Thymus (tissue), 14 donors: ENCODE measurements at places on chromosomes 6 and 20.
A peak's percentile ranks its signal among the peaks of the same experiment; 100 is the strongest.

GRCh38 chr6:33858804-33859505, 55.2 kb upstream of the MLN start:
- no peak for DNase-seq

DNA sequence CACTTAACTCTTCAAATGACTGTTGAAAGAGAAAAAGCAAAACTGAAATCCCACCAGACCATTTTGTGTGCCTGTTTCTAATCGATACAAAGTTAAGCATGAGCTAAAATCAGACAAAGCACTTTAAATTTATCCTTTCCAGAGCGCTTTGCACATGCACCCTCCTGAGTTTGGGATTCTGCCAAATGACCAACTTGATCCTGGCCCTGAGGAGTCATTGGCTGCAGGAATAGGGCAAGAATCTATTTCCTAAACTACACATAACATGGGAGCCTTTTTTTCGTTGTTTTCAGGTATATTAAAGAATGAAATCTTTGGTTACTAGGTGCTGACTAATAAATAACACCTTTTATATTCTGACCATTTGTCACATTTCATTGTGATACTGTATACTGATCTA, 23.8 kb upstream of the MTHFD1L start:
- no peak for DNase-seq

- DNase-seq = no peak
Observed at GRCh38 chr6:145729887-145730286, 5.4 kb downstream of the EPM2A start.

GRCh38 chr6:4632421-4632820, 143.8 kb upstream of the CDYL start:
- DNase-seq = no peak

- DNase-seq = no peak
Observed at GRCh38 chr6:34953061-34954025, 64.3 kb downstream of the ANKS1A start.

GRCh38 chr20:36152261-36152660, 2.3 kb upstream of the EPB41L1 start:
- no peak for DNase-seq

DNA sequence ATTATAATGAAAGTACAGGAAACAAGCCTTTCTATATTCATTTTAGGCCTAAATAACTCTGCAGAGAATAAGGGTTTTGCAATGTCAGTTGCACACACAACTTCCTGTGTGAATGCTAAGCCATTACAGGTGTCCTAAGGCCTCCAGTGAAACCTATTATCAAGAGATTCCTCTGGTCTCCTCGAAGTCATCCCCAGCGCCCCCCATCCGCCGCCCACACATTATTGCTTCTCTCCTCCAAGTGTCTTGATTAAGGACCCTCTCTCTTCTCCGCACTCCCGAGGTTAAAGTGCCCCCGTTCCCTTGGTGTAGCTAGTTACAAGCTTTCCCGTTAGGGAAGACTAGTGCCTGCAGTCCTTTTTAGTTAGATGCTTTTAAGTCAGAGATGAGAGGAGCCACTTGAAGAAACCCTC, 1.3 kb downstream of the HIVEP2 start:
- DNase-seq = no peak

- DNase-seq = no peak
Observed at GRCh38 chr20:18717062-18717461, 96.5 kb upstream of the SCP2D1 start.

DNA sequence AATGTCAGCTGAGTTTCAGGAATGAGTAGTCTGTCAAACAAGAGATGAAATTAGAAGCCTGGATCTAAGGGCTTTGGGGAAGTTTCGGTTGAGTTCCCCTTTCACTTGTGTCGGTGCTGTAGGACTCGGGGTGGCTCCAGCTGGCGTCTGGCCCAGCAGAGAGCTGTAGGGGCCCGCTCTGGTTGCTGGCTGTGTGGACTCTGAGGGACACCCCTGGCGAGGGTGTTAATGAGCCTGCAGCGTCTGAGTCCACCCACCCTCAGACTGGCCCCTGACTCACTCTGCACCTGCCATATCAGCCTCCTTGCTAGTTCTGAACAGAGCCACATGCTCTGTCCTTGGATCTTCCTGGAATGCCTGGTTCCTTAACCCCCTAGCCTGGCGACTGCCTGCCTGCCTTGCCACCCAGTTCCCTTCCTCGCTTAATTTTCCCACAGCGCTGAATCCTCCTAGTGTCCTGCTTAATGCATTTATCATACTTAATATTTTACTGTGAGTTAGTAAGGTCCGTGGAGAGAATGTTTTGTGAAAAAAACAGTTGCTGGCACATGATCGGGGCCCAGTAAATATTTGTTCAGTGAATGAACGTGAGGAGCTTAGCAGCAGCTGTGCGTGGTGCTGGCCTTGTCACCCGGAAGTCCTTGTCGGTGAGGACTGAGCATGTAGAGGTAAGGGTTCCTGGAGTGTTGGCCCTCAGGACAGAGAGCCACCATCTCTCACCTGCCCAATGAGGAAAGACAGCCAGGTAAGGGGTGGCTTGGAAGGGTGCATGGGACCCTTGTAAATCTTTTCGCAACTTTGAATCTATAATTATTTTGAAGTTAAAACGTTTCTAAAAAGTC, 1.6 kb downstream of the DNAJC5 start:
- peak; percentile 48 for DNase-seq

DNA sequence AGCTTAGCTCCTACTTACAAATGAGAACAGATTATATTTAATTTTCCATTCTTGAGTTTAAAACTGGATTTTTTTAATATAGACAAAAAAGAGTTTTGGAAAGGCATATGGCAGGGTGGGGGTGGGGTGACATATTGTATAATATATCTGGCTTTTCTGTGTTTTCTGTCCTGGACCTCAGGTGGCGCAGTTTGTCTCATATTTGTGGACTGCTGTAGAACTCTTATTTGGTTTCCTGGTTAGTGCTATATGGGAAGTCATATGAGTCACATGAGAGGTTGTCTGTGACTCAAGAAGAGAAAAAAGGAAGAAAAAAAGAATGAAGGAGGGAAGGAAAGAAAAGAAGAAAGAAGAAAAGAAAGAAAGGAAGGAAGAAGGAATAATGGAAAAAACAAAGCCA, 131.8 kb downstream of the CLVS2 start:
- DNase-seq = no peak

GRCh38 chr6:134015719-134016557, 36.5 kb downstream of the SLC2A12 start:
- DNase-seq = no peak

- no peak for DNase-seq
Observed at GRCh38 chr20:47304287-47304686, 52.2 kb downstream of the ZMYND8 start.

DNA sequence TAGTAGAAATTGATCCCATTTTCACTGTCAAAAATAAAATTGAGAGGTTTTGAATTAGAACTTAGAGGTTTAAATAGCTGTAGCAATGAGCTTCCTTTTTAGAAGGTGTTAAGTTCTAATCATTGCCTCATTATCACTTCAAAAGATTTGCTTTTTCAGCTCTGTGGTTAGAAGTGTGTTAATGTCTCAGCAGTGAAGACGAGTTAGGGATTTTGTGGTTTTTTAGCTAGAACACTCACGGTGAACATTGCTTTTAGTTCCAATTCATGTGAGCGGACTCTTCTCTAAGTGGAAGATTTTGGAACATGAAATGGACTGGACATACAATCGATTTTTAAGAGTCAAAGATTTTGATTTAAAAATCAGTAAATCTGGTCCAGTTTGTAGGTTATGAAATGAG, 12.7 kb upstream of the IFNGR1 start:
- DNase-seq = peak; percentile 72

- DNase-seq = peak; percentile 43
Observed at GRCh38 chr20:58209652-58210397, 18.6 kb downstream of the ANKRD60 start.

- DNase-seq = peak; percentile 4
Observed at GRCh38 chr20:19498756-19499155, 259.3 kb upstream of the RIN2 start.

GRCh38 chr6:1296079-1296478, 15.8 kb upstream of the FOXQ1 start:
- no peak for DNase-seq

- no peak for DNase-seq
Observed at GRCh38 chr6:75791881-75792280, 42.8 kb downstream of the MYO6 start.

GRCh38 chr6:119467488-119468081, 118.0 kb upstream of the MAN1A1 start:
- no peak for DNase-seq

- DNase-seq = no peak
Observed at GRCh38 chr20:17205084-17205813, 21.6 kb upstream of the PCSK2 start.

GRCh38 chr6:36301781-36302180, 31.9 kb downstream of the PNPLA1 start:
- no peak for DNase-seq

DNA sequence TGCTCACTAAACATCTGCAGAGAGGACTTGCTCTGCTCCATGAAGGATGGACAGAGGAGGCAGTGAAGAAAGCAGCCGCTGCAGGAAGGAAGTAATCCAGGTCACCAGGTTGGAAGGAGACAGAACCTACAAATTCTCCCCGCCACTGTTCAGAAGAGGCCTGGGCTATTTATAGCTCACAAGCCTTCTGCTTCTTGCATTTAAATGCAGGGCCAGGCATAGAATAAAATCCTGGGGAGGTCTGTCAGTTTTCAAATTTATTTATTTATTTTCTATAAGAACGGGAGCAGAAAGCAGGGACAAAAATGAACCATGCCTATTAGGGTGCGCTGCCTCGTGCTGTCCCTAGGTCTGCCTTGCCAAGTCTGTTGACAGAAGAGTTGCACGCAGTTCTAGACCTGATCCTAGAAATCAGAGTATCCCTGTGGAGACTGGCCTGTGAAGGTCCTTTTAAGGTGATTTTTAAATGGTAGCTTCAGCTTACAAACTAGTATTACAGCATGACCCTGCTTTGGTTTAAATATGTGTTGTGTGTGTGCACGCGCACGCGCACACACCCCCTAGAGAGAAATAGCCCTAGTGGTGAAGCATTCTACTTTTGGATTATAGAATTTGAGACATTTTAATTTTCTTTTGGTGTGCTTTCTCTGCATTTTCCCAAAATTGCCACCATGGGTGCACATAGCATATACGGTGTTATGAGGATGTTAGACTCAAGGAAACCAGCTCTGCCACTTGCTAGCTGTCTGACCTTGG, 19.5 kb downstream of the RIMS4 start:
- no peak for DNase-seq

GRCh38 chr6:94636780-94637385, 940.5 kb upstream of the MANEA start:
- DNase-seq = no peak

DNA sequence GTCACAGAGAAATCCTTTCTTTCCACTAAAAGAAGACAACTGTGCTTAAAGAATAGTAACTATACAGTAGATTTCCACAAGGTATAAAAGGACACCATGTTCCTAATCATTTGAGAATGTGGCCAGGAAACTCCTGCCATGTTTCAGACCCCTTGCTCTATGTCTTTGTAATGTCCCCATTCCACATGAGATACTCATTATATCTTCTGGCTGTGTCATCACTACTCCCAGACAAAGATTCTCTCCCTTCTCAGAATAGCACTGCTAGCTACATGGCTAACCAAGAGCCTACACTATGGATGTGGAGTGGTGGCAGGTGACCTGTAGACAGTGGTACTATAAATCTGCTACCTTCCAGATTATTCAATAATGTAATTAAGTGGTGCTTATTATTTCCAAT, 218.1 kb upstream of the MCHR2 start:
- DNase-seq = no peak

GRCh38 chr6:10256113-10256690, 158.7 kb downstream of the TFAP2A start:
- no peak for DNase-seq

DNA sequence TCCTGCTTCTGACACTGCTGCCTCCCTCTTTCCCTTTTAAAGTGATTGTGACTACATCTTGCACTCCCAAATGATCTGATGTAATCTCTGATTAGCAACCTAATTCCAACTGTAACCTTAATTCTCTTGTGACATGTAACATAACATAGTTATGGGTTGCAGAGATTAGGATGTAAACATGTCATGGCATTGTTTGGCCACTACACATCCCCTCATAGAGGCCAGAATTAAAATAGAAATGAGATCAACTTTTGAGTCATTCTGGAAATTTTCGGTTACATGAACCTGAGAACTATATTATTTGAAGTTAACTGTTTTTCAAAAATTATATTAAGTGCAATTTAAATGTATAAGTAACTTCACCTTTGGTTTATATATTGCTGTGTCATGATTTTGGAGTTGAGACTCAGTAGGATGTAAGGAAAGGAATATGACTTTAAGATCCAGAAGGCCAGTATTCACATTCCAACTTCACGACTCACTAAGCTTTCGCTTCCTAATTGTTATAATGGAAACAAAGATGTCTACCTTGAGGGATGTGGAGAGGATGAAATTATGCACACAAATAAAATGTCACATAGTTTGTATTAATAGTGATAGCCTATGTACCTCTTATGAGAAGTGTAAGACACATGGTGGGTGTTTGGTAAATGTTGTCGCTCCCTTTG, 611.9 kb upstream of the MAP3K7 start:
- no peak for DNase-seq

- no peak for DNase-seq
Observed at GRCh38 chr6:46356543-46356942, 134.7 kb downstream of the RCAN2 start.

DNA sequence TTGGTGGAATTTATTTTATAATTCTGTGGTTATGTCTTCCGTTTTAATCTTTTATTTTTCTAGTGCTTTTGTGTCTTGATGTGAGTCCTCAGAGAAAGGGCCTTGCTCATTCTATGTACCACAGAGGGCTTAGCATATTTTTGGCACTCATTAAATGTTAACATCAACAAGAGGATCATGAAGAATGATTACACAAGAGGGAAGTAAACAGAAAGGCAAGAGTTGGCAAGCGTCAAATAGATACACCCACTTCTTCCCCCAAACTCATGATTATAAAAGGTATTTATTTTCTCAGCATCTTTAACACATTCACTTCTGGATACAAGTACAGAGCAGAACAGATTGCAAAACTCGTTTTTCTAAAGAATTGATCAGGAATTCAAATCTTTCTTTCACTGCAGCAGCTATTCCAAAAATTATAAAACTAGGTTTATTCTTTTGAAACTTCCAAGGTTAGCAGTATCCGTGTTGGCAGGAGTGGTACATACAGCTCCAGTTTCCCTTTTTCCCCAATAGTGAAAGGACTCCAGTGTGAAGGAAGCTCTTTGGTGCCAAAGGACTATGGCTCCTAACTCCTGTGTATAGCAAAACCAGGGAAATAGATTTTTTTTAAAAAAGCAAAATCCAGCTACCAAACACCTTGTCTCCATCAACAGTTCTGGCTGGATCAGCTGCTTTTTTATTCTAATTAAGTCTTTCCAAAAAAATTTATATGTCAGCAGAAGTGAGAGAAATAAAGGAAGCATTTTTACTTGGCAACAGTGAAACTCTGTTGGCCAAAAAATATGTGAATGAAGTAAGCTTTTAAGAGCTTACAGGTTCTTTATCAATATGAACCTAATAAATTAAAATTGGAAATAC, 221.9 kb downstream of the ADGRG6 start:
- no peak for DNase-seq

GRCh38 chr20:20353576-20353975, 14.3 kb upstream of the INSM1 start:
- no peak for DNase-seq

GRCh38 chr6:122709922-122710512, 69.5 kb upstream of the FABP7 start:
- no peak for DNase-seq

GRCh38 chr20:40320517-40321011, 368.5 kb downstream of the MAFB start:
- no peak for DNase-seq
